ENCODE measurements at places on chromosomes 1 and 21. TPM values are rescaled to one million over a fixed set of nuclear protein-coding genes. Genes with fewer than 3 reads are reported as not detected.

Gene GNB1
- total RNA-seq = 426 TPM

Gene RHBDL2
- total RNA-seq = not detected

Gene ENAH
- not detected for total RNA-seq

Gene PLA2G2C
- total RNA-seq = not detected

Gene DCDC2B
- 0.16 TPM for total RNA-seq

Gene SLC25A34
- total RNA-seq = 0.82 TPM

Gene NHLH1
- 0.35 TPM for total RNA-seq

Gene NID1
- total RNA-seq = 0.52 TPM

Gene KRTAP21-2
- total RNA-seq = not detected

Gene NMNAT2
- total RNA-seq = not detected

Gene TNFRSF4
- total RNA-seq = 72.4 TPM

Gene SH3D21
- 5.5 TPM for total RNA-seq

Gene RGS8
- total RNA-seq = not detected

DNA sequence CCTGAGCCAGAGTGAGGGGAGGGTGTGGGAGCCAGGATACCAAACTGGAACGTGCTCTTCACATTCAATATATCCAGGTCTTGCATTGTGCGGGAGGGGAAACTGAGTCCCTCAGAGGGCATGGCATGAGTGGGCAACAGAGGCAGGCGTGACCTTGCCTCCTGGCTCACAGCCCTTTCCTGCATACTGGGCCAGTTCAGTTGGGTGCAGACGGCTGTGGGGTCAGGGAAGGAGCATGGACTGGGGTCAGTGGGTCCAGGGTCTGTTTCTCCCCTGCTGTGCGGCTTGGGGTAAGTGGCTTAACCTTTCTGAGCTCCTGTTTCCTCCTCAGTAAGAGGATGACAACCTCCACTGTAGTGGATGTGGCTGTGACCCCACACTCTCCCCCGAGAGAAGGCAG, 16.6 kb downstream of the SERINC2 start:
- no peak for DNase-seq
- no peaks in the 10 kb centered on the region for H3K4me1 ChIP-seq
- no peaks in the 10 kb centered on the region for H3K36me3 ChIP-seq
- H3K27me3 ChIP-seq = no peaks in the 10 kb centered on the region

GRCh38 chr1:30777060-30777903, 19.7 kb upstream of the LAPTM5 start:
- peaks cover 8% of the 10 kb centered on the region for H3K4me1 ChIP-seq
- H3K36me3 ChIP-seq = no peaks in the 10 kb centered on the region
- DNase-seq = no peak
- peaks cover 7% of the 10 kb centered on the region for H3K27me3 ChIP-seq

DNA sequence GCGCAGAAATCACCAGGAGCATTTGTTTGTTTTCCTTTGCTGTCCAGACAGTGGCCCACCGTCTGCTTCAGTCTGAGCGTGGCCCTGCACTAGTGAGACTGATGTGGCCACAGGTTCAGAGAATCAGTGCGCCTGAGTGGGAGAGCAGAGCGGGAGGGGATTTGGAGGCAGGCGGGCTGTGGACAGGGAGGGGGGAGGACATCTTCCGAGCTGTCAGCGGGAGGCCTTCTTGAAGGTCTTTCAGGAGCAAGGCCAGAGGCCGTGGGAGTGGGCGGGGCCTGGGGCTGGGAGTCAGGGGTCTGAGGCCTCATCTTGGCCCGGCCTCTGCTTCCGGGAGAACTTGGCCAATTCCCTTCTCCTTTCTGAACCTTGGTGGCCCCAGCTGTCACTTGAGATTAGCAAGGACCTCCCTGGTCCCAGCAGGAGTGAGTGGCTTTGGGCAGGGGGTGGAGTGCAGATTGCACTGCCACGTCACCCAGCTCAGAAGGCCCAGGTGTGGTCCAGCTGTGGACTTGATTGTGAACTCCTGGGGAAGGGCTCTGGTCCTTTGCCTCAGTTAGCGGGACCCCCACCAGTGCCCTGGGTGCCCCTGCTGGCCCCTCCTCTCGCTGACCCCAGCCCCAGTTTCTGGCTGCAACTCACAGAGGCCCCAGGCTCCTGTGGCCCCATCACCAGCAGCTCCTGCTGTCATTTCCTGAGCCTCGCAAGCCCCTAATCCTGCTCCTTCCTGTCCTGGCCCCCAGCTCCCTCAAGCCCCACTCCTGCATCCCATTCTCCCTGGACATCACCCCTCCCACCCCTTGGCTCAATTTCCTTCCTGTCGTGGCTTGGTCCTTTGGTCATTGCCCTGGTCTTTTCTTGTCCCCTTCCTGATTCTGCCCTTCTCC, 8.4 kb downstream of the TNFRSF1B start:
- H3K27ac ChIP-seq = peak overlapping the region; percentile 99
- H3K27me3 ChIP-seq = no peaks in the 10 kb centered on the region
- DNase-seq = no peak
- H3K4me1 ChIP-seq = peaks cover 93% of the 10 kb centered on the region
- peaks cover 63% of the 10 kb centered on the region for H3K36me3 ChIP-seq

- no peak for DNase-seq
- no peak overlapping the region for H3K4me3 ChIP-seq
- H3K27me3 ChIP-seq = no peaks in the 10 kb centered on the region
- H3K4me1 ChIP-seq = no peaks in the 10 kb centered on the region
- H3K36me3 ChIP-seq = peaks cover 14% of the 10 kb centered on the region
Measured at GRCh38 chr1:3640121-3640837, 9.6 kb downstream of the WRAP73 start.

- H3K4me1 ChIP-seq = peaks cover 19% of the 10 kb centered on the region
- H3K27me3 ChIP-seq = no peaks in the 10 kb centered on the region
- no peak for DNase-seq
Measured at GRCh38 chr1:58976294-58976693, 192.4 kb upstream of the JUN start.

DNA sequence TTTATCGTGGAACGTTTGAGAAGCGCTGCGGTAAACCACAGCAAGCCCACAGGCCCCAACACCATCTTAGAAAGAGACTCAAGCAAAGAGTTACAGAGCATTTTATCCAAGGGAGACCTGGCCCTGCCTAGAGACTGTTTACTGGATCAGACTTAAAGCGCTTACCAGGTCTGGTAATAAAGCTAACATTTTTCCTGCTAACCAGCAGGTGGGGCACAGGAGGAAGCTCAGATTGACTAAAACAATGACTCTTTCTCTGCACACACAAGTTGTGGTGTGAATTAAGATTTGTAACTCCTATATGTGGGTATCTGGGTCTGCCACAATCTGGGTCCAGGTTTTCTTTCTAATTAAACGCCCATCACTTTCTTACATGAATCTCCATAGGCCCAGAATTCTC, 136.5 kb upstream of the ETS2 start:
- no peak overlapping the region for H3K27ac ChIP-seq
- H3K36me3 ChIP-seq = no peaks in the 10 kb centered on the region
- H3K4me3 ChIP-seq = no peak overlapping the region

DNA sequence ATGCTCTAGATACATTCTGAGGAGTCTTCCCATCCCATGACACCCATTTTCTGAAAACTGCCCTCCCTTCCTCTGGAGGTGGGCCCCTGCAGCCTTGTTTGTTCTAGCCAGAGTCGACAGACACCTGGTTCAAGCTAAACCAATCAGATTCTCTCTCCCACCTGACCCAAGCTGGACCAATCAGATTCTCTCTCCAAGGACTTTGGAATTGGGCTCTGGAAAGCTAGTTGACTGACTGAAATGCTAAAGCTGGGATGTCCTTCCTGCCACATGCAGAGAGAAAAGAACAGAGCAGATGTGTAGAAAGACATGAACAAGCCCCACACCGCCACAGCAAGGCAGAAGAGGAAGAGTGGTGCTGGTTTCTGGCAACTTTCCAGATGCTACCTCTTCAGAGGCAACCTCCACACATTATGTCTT, 24.6 kb downstream of the ASAP3 start:
- H3K4me3 ChIP-seq = no peak overlapping the region
- no peak overlapping the region for H3K27ac ChIP-seq
- peaks cover 33% of the 10 kb centered on the region for H3K27me3 ChIP-seq
- no peak for DNase-seq
- H3K4me1 ChIP-seq = peaks cover 5% of the 10 kb centered on the region
- no peaks in the 10 kb centered on the region for H3K36me3 ChIP-seq

DNA sequence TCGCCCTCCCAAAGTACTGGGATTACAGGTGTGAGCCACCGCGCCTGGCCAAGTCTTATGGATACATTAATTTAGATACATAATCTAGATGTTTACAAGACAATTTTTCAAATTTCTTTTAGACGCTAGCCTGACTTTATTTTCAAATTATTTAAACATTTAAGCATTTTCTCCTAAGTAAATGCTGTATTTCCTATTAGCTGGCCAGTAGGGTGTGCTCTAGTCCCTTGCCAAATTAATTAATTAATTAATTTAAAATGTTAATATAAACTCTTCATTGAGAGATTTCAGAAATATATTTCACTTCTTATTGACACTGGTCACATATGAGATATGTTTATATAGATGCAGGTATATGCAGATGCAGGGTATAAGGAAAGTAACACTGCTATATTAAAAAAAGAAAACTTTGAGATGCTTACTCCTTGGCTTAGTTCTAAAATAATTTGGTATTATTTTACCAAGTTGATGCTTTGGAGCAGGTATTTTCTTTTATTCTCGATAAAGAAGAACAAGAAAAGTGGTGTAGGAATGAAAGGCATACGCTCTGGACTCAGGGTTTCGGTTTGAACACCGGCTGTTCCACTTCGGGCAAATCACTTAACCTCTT, 5.2 kb upstream of the ERRFI1 start:
- H3K27me3 ChIP-seq = peaks cover 26% of the 10 kb centered on the region
- no peaks in the 10 kb centered on the region for H3K36me3 ChIP-seq
- no peak overlapping the region for H3K27ac ChIP-seq
- no peak for DNase-seq

GRCh38 chr1:73948055-73948454, 249.9 kb downstream of the LRRIQ3 start:
- no peaks in the 10 kb centered on the region for H3K36me3 ChIP-seq
- H3K4me3 ChIP-seq = no peak overlapping the region
- no peaks in the 10 kb centered on the region for H3K27me3 ChIP-seq
- H3K4me1 ChIP-seq = no peaks in the 10 kb centered on the region
- no peak for DNase-seq

GRCh38 chr1:238409932-238410331, 519.2 kb upstream of the ZP4 start:
- no peak overlapping the region for H3K27ac ChIP-seq
- no peaks in the 10 kb centered on the region for H3K36me3 ChIP-seq

DNA sequence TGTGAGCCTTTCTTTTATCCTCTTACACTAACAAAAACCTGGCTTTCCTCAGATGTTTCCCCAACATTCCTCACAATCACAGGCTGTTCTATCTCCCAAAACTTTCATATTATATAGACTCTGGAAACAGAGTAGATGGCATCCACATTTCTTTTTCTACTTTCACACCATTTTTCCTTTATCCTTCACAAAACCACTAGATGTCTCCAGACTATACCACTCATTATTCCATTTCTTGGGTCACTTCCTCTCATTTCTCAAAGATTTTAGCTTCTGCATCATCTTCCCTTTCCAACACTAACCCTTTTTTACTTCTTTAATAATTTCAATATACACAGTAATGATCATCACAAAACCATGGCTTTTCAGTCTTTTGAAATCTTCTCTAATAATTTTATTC, 286.0 kb upstream of the DEPDC1 start:
- H3K36me3 ChIP-seq = peaks cover 5% of the 10 kb centered on the region
- no peak overlapping the region for H3K27ac ChIP-seq
- no peak for DNase-seq
- H3K27me3 ChIP-seq = no peaks in the 10 kb centered on the region

GRCh38 chr21:28132713-28133112, 860.0 kb downstream of the LTN1 start:
- no peak overlapping the region for H3K27ac ChIP-seq
- no peak for DNase-seq
- no peaks in the 10 kb centered on the region for H3K4me1 ChIP-seq

- no peak overlapping the region for H3K27ac ChIP-seq
- peaks cover 33% of the 10 kb centered on the region for H3K36me3 ChIP-seq
- H3K4me3 ChIP-seq = no peak overlapping the region
- H3K27me3 ChIP-seq = no peaks in the 10 kb centered on the region
Measured at GRCh38 chr21:43911015-43911934, 46.3 kb downstream of the AGPAT3 start.

- peak overlapping the region; percentile 46 for H3K4me3 ChIP-seq
- H3K4me1 ChIP-seq = peaks cover 31% of the 10 kb centered on the region
- no peak for DNase-seq
Measured at GRCh38 chr1:7784492-7785071, 491 bp downstream of the PER3 start.

GRCh38 chr21:25626757-25627156, 12.3 kb upstream of the JAM2 start:
- no peak overlapping the region for H3K27ac ChIP-seq
- no peak for DNase-seq
- no peaks in the 10 kb centered on the region for H3K36me3 ChIP-seq
- H3K27me3 ChIP-seq = no peaks in the 10 kb centered on the region

DNA sequence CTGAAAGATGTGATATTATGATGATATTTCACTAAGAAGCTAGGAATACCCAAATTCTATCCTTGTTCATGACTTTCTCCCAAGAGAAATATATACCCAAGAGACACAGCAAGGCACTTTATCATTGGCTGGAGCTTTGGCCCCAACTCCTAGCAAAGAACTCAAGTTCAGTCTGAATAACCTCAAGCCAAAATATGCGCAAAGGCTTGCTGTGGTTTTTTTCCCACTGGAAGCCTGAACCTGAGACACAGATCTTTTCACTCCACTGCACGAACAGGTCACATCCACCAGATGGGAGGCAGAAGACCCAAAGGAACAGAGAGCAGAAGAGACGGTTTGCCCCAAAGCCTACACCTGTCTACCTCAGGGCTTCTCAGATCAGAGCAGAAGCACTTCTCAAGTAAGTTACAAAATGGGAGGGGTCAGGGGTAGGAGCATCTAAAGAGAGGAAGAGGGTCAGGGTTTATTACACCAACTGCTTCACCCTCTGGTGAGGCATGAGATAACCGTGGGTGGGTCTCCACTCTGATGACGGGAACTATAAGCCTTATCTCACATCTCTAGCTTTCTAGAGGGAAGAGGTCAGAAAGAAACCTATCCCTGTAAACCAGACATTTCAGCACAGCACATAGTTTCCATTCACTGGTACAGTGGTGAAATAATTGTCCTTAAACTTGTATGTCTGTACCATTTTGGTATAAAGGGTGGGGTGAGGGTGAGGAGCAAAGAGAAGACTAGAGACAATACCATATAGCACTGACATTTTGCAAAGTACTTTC, 17.1 kb upstream of the CDC42BPA start:
- no peak overlapping the region for H3K27ac ChIP-seq
- no peaks in the 10 kb centered on the region for H3K4me1 ChIP-seq
- no peak for DNase-seq
- peaks cover 5% of the 10 kb centered on the region for H3K27me3 ChIP-seq
- no peak overlapping the region for H3K4me3 ChIP-seq
- H3K36me3 ChIP-seq = no peaks in the 10 kb centered on the region

GRCh38 chr1:12473596-12474362, 144.2 kb downstream of the DHRS3 start:
- no peak for DNase-seq
- no peaks in the 10 kb centered on the region for H3K27me3 ChIP-seq
- H3K27ac ChIP-seq = peak overlapping the region; percentile 90
- H3K4me3 ChIP-seq = peak overlapping the region; percentile 44
- peaks cover 29% of the 10 kb centered on the region for H3K36me3 ChIP-seq
- peaks cover 72% of the 10 kb centered on the region for H3K4me1 ChIP-seq

GRCh38 chr1:84073266-84073665, 70.8 kb upstream of the PRKACB start:
- H3K36me3 ChIP-seq = peaks cover 11% of the 10 kb centered on the region
- peaks cover 6% of the 10 kb centered on the region for H3K4me1 ChIP-seq
- H3K27ac ChIP-seq = no peak overlapping the region
- H3K4me3 ChIP-seq = no peak overlapping the region

- H3K27me3 ChIP-seq = peaks cover 2% of the 10 kb centered on the region
- no peak overlapping the region for H3K27ac ChIP-seq
- H3K4me3 ChIP-seq = no peak overlapping the region
- no peaks in the 10 kb centered on the region for H3K36me3 ChIP-seq
Measured at GRCh38 chr1:197841883-197842553, 60.4 kb upstream of the C1orf53 start.
